ENCODE measurements at places on chromosomes 6 and 20.
A peak's percentile ranks its signal among the peaks of the same experiment; 100 is the strongest.

- DNase-seq = no peak
These were observed 102.5 kb downstream of the TAF4 start for GRCh38 chr20:61963149-61963548.

DNA sequence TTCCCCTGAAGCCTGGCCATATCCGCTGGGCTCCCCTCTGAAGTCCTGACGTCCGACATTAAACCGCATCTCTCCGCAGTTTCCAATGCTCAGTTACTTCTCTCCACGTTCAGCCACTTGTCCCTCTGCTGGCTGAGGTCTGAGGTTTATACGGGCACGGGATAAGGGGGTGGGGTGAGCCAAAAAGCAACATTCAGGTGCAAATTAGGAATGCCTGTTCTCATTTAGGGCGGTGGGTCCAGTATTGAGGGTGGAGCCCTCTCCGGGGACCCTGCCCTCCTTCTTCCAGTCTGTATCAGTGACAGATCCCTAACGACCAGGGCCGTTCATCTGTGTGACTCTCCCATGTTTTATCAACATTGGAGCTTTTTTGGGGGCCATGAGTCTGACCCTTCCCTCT, 1454.4 kb downstream of the HACE1 start:
- no peak for DNase-seq

GRCh38 chr20:53736757-53737395, 143.2 kb upstream of the ZNF217 start:
- DNase-seq = peak; percentile 77

GRCh38 chr20:49916146-49917002, 1.0 kb upstream of the SPATA2 start:
- DNase-seq = no peak

GRCh38 chr20:25089662-25090061, 7.7 kb upstream of the VSX1 start:
- no peak for DNase-seq

GRCh38 chr6:134934793-134935485, 15.0 kb downstream of the ALDH8A1 start:
- DNase-seq = no peak

DNA sequence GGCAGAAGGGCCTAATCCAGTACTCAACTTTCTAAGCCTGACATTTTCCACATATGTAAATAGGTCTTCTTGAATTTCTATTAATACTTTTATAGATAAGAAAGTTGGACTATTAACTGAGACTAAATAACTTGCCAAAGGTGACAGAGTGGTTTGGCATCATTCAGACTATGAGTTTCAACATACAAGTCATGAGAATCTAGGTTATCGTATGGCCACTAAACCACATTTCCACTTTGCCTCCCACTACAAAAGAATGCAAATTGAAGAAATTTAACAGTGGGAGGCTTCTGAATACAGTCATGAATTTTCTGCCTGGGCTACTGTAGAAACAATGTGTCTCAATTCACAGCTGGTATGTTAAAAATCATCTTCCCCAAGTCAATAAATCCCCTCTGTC, 531.0 kb upstream of the AGPAT4 start:
- no peak for DNase-seq

- no peak for DNase-seq
These were observed 200.1 kb downstream of the PREX1 start for GRCh38 chr20:48627737-48628128.

GRCh38 chr6:157961832-157962575, 19.7 kb upstream of the SYNJ2 start:
- DNase-seq = no peak

GRCh38 chr6:118667988-118668387, 16.6 kb upstream of the CEP85L start:
- no peak for DNase-seq

- DNase-seq = no peak
These were observed 174.5 kb downstream of the LINC00237 start for GRCh38 chr20:20931632-20932031.

DNA sequence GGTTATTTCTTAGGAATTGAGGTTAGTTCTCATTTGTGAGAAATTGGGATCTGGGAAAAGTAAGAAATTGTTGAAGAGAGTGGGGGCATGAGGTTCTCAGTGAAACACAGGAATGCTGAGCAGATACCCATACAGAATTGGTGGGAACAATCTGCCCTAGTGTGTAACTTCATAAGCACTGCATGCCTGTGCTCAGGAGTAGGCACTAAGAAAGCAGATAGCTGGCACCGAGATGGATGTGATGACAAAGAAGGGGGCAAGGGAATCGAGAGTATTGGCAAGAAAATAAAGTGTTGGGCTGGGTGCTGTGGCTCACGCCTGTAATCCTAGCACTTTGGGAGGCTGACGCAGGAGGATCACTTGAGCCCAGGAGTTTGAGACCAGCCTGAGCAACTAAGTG, 4.0 kb downstream of the SLC17A5 start:
- DNase-seq = no peak

- no peak for DNase-seq
These were observed 11.1 kb upstream of the TCF15 start for GRCh38 chr20:621125-621756.

GRCh38 chr6:110609101-110609500, 132.7 kb upstream of the SLC22A16 start:
- no peak for DNase-seq

GRCh38 chr6:79842376-79843040, 104.8 kb downstream of the ELOVL4 start:
- no peak for DNase-seq

DNA sequence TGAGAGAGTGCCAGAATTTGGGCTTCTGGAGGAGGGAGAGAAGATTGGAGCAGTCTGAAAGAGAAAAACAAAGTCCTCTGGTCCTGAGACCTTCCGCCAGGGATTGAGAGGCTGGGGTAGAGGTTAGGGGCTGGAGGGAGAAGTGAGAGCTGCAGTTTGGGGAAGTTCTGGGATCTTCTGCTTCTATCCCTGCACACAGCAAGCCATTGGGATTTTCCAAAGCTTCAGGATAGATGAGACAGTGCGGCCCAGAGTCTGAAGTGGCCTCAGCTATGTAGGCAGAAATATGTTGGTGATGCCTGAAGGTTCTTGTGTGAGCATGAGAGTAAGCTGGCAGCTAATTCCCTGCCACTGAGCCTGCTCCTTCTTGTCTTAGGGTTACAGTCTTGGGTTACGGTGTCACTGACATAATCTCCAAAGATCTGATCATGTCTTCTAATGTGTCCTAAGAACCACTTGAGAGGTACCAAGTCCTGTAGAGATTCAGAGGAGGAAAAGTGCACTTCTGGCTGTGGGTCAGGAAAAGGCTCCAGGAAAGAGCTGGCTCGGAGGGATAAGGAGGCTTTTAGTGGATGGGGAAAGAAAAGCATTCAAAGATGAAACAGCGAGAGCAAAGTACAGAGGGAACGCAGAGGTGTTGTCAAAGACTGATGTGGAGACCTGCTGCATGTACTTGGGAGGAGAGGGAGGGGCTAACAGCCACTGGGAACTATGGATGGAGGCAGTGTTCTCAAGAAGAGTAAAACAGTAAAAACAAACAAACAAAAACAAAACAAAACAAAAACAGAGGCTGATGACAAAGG, 131.1 kb upstream of the MYLIP start:
- peak; percentile 74 for DNase-seq

GRCh38 chr6:85463621-85464259, 13.9 kb downstream of the NT5E start:
- no peak for DNase-seq

DNA sequence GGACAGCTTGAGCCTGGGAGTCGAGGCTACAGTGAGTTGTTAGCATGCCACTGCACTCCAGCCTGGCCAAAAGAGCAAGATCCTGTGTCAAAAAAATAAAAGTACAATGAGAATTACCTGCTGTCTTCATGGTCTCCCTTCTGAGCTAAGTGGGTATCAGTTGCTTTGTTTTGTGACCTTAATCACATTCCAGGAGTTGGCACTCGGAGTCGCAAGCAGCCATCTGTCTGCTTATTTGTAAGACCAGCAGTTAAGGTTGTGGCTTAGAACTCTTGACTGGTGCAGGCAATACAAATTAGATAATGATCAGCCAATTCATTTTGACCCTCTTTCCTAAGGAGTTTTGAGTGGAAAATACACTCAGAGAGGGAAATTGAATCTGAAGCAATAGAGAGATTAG, 114.0 kb downstream of the MYO6 start:
- no peak for DNase-seq

GRCh38 chr6:85404564-85405174, 45.2 kb upstream of the NT5E start:
- no peak for DNase-seq

- no peak for DNase-seq
These were observed 191.4 kb upstream of the CDYL start for GRCh38 chr6:4584801-4585200.

- no peak for DNase-seq
These were observed 62.9 kb downstream of the TENT5A start for GRCh38 chr6:81689580-81689979.

DNA sequence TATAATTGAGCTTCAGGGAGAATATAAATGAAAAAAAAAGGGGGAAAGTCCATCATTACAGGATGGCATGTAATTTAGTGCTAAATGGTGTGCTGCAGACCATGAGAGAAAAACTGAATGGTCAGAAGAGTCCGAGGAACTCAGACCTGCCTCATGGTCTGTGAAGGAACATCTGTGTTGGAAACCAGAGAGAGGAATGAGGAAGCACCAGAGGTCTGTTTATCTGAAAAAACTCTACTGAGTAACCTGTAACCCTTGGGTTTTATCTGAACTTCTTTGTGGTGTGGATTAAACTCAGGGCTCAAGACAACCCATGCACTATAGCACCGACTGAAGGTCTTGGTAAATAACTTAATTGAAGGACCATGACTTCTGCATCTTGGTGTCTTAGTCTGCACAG, 108.1 kb downstream of the RNF144B start:
- no peak for DNase-seq

- DNase-seq = no peak
These were observed 26.7 kb downstream of the LATS1 start for GRCh38 chr6:149691201-149691600.

GRCh38 chr6:51289041-51289440, 470.4 kb downstream of the TFAP2B start:
- no peak for DNase-seq

GRCh38 chr6:1695546-1696462, 86.1 kb downstream of the FOXC1 start:
- DNase-seq = no peak
